Fibroblast of skin of right biceps (primary cell): ENCODE measurements at places on chromosomes 7 and 10.

GRCh38 chr10:102065561-102066398 is 631 bp downstream of the HPS6 start:
- DNase-seq, result peak; percentile 10

DNA sequence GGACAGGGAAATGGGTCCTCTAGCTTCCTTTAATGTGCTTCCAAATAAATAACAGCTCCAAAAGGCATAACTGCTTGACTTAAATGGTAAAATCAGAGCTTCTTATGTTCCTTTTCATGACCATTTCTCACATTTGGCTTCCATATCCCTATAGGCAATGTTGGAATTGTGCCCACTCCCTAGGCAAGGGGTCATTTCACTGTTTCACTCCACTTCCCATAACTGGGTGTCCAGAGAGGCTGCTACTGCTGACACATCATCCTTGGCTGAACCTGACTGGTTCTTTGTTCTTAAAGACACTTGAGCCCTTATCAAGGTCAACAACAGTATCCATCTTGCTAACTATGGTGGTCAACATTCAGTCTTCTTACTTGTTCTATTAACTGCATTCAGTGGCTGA is 37.1 kb downstream of the PRTFDC1 start:
- DNase-seq, result no peak

DNA sequence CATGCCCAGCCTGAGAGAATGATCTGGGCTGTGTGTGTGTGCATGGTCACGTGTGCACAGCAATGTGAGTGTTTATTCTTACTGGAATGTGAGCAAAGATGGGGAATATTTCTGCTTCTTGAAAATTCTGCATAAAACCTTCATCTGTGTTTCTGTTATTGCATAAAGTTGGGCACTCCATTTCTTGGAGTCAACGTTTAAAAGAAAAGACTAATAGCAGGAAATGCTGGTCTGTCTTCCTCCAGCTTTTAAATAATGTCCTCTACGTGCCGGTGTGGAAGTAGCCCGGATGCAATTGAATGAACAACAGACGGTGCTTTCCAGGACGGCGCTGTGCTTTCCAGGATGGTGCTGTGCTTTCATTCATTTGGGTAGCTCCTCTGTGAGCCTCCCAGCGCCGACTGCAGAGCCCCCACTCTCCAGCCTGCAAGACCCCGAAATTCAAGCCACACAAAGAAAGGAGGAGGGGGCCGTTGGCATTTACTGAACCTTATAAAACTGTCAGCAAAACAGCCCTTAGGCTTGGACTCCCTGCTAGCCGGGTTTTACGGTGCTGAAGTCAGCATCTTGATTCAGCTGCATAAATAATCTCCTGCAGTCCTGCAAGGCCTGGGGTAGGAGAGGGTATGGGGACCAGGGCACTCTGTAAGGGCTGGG is 158.2 kb upstream of the PRKCQ start:
- peak; percentile 43 for DNase-seq

DNA sequence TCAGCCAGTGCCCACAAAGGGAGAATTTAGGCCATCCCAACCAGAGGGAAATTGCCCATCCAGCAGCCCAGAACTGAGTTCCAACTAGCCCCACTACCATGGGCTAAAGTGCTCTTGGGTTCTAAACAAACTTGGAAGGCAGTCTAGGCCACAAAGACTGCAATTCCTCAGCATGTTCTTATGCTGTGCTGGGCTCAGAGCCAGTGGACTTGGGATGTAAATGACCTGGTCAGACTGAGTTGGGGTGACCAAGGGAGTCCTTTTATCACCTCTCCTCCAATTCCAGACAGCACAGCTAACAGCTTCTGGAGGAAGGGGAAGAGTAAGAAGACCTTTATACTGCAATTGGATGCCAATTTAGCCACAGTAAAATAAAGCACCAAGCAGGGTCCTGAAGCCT is 607.2 kb upstream of the KCND2 start:
- DNase-seq, result no peak

GRCh38 chr10:61835069-61835945 is 66.2 kb upstream of the ARID5B start:
- DNase-seq, result peak; percentile 81

DNA sequence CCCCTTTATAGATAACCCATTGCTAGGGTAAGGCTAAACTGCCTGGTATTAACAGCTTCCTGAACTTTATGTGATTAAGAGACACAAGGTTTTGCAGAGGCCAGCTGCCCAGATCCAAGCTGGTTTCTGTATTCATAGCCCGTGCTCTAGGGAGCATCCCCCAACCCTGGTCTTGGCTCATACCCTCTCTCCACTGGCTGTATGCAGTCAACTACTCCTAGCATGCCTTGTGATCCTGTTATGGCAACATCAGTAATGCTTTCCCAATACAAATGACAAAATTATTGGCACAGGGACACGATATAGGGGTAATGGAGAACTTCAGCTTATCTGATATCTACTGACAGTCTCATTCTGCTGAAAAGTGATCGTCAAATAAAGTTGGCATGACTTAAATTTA is 202.8 kb upstream of the MKLN1 start:
- no peak for DNase-seq

DNA sequence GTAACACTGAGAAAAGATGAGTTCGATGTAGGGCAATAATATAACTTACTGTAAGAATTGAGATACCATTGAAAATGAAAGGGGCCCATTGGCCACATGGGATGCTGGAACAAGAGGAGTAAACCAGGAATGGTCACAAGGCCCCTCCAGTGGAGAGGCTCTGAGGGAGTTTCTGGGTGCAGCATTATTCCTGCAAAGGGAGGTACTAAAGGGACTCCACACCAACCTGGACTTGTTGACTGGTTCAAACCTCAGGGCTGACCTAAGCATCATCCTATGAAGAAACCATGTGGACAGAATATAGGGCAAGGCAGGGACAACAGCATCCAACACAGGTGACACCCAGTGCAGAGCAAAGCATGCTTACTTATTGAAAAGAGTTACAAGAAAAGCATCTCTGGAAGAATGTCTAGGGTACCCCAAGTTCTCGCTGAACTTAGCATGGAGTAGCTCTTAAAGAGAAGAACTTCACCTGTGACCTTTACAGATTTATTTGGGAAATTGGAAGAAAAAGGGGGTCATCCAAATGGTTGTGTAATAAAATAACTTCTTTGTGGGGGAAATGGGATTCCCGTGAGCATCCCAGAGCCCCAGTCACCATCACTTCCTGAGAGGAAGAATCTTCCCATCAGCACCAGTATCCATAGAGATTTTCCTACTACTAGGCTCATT is 34.7 kb downstream of the PRSS2 start:
- no peak for DNase-seq

DNA sequence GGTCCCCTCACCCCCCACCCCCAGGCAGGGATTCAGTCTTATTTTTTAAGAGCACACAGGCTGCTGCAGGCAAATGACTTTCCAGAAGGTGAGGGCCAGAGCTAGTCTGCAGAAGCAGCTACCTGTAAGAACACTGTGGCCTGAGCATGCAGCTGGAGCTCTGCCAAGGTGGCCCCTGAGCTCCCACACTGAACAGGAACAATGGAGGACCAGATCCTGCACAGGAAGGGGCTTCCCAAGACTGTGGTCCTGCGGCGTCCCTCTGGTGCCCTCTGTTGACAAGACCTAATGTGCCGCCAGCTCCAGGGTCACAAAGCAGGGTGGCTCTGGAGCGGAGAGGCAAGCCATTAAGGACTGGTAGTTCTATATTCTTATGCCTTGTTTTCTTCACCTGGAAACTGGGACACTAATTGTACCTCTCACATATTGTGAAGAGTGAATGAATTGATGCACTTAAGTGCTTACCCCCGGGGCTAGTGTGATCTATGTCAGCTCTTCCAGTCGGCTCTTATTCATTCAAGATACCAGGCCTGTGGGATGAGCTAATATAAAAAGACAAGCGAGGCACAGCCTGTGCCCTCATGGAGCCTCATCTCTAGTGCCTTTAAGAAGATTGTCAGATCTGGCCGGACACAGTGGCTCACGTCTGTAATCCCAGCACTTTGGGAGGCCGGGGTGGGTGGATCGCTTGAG is 8.0 kb upstream of the BEND7 start:
- DNase-seq, result peak; percentile 51

GRCh38 chr7:144057954-144058353 is 9.2 kb downstream of the OR2A5 start:
- no peak for DNase-seq

DNA sequence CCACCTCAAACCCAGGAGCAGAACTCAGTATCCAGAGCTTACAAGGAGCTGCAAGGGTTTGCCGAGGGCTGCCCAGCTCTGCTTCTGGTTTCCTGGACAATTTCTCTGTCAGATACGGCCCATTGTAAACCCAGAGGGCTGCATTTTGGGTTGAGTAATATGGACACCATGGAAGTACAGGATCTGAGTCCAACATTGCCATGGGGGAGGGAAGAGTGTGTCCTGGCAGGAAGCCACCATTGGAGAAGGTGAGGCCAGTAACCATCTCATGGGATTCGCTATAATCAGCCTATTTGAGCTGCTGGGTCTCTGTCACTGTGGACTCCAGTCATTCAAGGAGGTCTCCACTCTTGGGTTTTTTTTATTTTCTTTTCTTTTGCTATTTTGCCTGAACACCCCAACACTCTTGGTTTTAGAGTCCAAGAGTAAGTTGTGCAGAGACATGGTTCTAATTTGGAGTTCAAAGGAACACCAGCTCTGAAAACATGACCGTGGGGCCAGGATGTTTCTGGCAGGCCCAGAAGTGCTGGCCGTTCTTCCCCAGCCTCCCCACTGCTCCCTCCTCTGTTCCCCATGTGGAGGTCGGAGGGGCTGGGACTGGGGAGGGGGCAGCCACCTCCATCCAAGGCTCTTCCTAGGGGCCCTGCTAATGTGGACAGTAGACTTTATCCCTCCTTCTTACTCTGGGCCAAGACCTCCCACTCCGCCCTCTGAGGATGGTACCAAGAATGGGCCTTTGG is 46.2 kb downstream of the CHST3 start:
- DNase-seq, result no peak

- DNase-seq, result no peak
These were observed 191.8 kb downstream of the ADARB2 start for GRCh38 chr10:1545524-1545923.

DNA sequence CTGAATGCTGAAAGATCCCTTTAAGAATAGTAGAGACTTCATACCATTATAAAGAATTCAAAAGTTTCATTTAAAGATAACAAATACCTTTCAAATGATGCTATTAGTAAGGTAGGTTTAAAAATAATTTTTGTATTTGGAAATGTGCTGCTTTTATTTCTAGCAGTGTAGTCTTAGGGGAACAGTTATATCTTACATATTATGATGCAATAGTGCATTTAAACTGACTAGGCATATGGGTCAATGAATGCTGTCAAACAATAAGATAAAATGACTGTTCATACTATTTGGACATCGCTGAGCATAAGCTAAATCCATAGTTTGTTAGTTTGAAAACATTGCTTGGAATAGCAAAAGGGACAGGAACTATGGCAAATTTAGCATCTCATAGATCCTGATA is 354.8 kb upstream of the SEMA3A start:
- DNase-seq, result peak; percentile 11

DNA sequence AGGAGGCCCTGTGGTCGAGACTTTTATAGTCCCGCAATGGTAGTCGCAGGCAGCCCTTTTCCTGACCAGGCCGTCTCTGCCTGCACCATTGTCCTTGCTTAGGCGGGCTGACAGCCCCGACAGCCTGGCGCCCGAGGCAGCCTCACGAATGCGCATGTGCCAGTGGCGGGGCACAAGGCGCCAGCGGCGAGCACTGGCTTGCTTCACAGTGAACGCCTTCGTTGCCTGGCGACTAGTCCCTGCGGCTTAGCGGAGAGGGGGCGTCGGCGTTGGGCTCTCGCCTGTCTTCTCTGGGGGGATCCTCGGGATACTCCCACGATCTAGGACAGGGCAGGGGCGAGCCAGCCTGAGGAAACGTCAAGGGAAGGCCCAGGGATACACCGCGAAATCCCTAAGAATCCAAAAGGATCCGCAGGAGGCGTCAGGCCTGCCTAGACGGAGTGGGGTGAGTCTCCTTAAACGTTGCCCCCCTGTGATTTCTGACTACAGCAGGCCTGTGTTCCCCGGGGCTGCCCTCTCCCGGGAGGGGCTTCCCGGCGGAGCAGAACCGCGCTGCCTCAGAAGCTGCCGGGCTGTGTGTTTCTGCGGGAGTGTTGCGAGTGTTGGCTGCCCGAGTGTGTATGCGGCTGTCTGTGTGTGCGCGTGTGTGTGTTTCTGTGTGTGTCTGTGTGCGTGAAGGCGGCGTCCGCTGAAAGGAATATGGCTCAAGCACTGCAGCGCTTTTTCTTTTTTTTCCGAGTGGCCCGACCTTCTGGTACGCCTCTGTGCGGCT is 20.5 kb upstream of the ZNF273 start:
- peak; percentile 24 for DNase-seq

- peak; percentile 80 for DNase-seq
These were observed 22.4 kb downstream of the PPP1R3C start for GRCh38 chr10:91610444-91610843.

GRCh38 chr7:29469976-29470557 is 93.6 kb upstream of the PRR15 start:
- no peak for DNase-seq

DNA sequence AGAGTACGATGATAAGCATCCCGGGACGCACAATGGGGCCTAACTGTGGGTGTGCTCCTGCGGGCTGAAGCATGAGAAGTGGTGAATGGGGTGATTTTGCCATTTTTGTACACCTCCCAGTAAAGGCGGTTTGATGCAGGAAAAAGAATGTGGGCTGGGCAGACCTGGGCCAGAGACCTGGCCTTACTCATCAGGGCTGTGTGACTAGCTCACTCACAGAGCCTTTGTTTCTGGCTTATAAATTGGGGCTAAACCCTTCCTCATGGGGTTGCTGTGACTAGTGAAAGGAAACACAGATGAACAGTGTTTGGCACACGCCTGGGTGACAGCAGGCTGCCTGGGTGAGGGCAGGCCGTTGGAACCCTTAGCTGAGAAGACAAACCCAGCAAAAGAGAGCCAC is 18.0 kb downstream of the RRP12 start:
- no peak for DNase-seq

DNA sequence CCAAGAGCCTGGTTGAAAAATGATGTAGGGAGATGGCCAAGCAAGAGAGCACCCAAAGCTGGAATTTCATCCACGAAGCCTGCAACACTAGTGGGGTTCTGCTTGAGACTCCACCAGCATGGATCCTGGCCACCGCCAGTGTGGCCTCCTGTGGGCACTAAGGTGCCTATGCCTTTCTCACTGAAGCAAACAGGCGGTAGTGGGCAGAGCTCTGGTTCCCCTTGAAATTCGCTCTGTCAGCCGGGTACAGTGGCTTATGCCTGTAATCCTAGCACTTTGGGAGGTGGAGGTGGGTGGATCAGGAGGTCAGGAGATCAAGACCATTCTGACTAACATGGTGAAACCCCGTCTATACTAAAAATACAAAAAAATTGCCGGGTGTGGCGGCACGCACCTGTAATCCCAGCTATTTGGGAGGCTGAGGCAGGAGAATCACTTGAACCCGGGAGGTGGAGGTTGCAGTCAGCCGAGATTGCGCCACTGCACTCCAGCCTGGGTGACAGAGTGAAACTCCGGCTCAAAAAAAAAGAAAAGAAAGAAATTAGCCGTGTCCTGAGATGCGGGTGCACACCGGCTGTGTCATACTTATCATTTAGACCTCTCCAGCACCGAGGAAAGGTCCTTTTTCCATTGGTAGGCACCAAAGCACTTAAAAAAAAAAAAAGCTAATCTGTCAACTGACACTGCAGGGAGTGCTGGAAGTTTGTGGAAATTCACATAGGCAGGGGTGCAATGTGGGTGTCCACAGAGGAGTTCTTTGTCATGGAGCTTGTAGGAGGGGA is 28.3 kb downstream of the CCM2 start:
- DNase-seq, result no peak
